Naive thymus-derived CD8-positive, alpha-beta T cell (primary cell): ENCODE measurements at places on chromosomes 1 and 21.

DNA sequence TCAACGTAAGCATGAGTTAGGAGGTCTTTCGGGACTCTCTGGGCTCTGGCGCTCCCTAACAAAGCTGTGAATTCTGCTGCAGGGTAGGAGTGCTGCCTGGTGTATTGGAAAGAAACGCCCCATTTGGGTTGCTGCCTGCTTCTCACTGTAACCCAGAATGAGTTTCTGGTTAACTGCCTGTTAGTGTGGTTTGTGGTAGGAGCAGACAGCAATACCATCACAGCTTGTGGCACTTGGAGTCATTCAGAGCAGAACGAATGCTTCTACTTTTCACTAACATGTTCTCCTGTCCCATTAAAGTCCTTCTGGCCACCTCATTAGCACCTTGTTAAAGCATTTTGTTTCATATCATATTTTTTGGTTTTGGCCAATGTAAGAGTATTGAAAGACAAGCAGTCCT is 18.1 kb downstream of the MAP3K7CL start:
- DNase-seq: no peak

DNA sequence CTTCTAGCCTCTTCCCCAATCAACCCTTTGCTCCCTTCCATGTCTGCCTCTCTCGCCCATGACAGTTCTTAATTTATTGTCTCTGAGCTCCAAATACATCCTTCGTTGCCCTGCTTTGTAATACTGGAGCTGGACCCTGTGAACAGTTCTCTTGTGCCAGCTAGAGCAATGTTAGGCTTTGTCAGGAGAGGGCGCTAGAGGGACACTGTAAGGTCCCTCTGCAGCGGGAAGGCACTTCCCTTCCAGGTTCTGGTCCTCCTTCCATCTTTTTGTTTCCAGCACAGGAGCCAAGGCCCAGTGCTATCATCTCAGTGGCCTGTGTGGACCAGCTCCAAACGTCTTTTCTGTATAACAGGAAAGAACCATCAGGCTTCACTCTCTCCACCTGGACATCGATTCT is 95.9 kb downstream of the PTPRU start:
- DNase-seq: no peak

GRCh38 chr21:28828981-28829380 is 163.7 kb downstream of the LTN1 start:
- DNase-seq: no peak

DNA sequence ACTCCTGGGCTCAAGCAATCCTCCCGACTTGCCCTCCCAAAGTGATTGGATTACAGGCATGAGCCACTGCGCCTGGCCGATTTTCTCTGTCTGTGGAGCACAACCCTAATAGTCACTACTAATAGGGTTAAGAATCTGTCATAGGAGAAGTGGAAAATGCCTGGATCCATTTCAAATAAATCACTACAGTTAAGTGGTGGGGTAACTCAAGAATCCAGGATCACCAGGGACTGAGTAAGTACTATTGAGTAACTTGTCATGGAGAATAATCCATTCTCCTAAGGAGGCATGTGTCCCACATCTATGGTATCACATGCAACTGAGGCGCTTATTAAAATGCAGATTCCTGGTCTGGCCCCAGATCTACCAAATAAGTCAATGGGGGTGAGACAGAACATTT is 53.2 kb downstream of the OPTC start:
- no peak for DNase-seq

GRCh38 chr1:153337980-153338853 is 10.4 kb downstream of the PGLYRP4 start:
- no peak for DNase-seq

- peak; percentile 63 for DNase-seq
These were observed 4.0 kb downstream of the WDR26 start for GRCh38 chr1:224430511-224431113.

- DNase-seq: peak; percentile 42
These were observed 15.4 kb downstream of the BTG2 start for GRCh38 chr1:203320591-203321272.

DNA sequence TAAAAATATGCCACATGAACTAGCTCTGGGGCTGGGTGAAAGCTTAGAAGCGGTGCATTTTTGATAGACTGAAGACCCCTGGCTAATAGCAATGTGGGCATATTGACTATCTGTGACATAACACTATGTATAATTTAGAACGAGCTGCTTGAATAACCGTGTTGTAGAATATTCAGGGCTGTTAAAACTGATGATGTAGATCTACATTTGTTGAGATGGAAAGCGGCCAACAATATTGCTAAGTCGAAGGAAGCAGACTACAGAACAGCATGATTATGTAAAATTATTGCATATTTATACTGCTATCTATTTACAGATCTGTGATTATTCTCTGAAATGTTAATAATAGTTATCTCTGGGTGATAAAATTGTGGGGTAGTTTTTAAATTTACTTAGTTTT is 41.1 kb upstream of the BCL10 start:
- no peak for DNase-seq

DNA sequence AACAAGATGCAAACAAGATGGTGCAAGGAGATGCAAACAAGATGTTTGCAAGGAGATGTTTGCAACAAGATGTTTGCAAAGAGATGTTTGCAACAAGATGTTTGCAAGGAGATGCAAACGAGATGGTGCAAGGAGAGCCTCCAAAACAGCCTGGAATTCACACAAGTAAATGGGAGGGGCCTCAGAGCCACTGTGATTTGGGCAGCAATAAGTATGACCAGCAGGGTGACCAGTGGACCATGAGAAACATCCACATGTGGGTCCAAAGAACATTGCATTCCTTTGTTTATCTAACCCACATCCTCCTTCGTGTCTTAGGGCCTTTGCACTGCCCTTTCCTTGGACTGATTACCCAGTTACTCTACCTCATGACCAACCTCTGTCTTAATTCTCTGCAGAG is 162.9 kb downstream of the PLPP3 start:
- no peak for DNase-seq

DNA sequence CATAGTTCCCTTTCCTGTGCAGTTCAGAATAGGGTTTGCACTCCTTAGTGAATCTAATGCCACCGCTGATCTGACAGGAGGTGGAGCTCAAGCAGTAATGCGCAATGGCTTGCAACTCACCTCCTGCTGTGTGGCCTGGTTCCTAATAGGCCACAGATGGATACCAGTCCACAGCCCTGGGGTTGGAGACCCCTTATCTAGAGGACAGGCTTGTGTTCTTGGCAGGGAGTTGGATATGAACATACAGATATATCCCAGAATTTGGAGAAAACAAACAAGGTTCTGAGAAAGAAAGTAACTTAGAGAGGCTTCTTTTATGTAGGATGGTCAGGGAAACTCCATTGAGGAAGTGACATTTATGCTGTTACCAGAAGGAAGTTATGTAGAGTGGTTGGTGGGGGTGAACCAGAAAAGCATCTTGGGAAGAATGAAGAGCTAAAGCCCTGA is 5.1 kb upstream of the PTPRC start:
- no peak for DNase-seq

GRCh38 chr21:44867999-44868700 is 5.3 kb downstream of the PTTG1IP start:
- peak; percentile 68 for DNase-seq

DNA sequence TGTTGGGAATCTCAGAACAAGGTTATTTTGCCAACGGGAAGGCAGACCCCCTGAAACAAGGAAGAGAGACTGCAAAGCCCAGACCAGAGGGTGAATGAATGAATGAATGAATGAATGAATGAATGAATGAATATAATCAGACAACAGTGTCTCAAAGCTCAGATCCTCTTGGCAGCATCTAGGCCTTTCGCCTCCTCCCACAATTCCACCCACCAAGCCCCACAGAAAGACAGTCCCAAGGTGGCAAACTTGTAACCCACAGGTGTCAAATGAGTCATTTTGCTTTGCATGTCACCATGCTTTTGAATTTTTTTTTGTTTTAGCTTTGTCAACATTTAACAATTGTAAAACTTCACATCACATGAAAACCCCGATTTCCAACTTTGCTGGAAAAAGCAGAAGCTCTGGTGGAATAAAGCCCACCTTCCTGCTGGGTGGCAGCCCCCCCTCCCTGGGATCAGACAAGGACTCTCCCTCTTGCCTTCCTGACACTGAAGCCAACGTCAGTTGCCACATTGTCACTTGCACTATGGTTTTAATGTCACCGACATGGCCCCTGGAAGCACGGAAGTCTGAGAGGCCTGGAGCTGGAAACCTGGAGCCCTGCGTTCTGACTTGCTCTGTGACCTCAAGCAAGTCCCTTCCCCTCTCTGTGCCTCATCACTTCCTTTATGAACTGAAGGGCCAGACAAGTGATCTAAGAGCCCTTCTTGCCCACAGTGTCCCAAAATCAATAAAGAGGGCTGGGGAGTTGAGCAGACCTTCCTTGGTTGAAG is 134.6 kb upstream of the RUNX3 start:
- no peak for DNase-seq
